ENCODE measurements at places on chromosomes 1 and 21.

GRCh38 chr1:188517139-188517538 lies 1688.4 kb downstream of the PLA2G4A start:
- DNase-seq, result no peak

DNA sequence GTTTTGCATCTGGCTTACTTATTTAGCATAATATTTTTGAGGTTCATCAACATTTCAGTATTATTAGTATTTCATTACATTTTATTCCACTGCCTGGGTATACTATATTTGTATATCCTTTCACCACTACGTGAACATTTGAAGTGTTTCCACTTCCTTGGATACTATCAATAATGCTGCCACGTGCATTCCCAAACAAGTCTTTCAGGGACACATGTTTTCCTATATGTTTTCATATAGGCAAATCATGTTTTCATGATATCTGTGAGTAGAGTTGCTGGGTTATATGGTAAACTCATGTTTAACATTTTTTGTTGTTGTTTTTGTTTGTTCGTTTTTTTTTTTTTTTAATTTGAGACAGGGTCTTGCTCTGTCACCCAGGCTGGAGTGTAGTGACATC lies 380.1 kb downstream of the OMA1 start:
- DNase-seq, result no peak

GRCh38 chr1:66563941-66564630 lies 30.1 kb downstream of the SGIP1 start:
- peak; percentile 100 for DNase-seq

GRCh38 chr1:41677620-41678019 lies 193.1 kb upstream of the EDN2 start:
- no peak for DNase-seq

DNA sequence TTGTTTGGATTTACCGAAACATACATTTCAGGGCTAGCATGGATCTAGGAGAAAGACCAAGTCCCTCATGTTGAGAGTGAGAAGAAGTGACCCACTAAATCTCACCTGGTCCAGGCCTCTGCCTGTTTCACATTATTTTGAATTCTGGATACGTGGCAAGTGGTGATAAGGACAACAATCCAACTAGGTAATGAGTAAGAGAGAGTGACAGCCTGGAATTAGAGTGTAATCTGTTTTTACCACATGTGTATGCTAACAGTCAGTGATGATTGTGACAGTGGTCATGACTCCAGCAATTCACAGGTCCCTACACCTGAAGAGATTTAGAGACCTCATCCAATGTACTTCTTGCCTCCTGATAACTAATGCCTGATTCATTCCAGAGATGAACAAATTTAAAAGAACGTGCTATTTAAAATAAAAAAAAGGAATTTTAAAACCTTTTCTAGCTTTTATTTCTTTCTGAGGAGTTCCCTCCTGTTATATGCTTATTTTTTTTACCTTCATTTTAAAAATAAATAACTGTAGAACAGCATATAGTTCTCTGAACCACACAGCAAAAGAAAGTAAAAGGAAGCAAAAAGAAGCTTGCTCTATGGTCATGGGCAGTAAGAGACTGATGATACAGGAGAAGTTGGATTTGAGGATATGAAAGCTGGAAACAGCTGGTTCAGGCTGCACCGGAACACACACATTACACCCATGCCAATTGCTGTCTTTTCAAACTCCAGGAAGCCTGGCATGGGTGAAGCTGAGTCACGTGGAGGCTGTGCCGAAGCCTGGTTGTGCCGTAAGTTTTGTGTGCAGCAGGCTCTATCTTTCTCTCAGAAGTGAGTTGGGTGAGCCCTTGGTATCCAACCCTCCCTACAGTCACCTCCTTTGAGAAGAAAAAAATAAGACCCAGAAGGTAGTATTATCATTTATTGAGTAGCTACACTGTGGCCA lies 14.7 kb downstream of the C1orf116 start:
- peak; percentile 79 for DNase-seq

DNA sequence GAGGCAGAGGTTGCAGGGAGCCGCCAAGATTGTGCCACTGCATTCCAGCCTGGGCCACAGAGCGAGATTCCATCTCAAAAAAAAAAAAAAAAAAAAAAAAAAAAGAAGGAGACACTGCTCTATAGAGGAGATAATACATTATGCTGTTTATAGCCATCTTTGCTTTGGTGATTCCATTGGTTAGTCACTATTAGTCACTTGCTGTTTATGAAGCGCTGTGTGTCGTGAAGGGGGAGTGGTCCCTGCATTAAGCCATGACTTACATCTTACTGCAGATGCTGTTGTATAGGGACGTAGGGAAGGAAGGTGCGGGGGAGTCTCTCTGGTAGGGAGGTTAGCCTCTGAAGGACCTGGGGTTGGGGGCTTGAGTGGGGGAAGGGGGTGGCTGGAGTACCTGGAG lies 48.3 kb downstream of the HUNK start:
- DNase-seq, result peak; percentile 37

GRCh38 chr1:219329578-219329977 lies 155.9 kb downstream of the LYPLAL1 start:
- peak; percentile 74 for DNase-seq

Measured in bronchial epithelial cell (primary cell).